ENCODE measurements at places on chromosomes 4 and X. TPM values are rescaled to one million over a fixed set of nuclear protein-coding genes. Genes with fewer than 3 reads are reported as not detected.

The GRPR gene
- 14.1 TPM for total RNA-seq

The ARMCX6 gene
- 13.1 TPM for total RNA-seq

The ADAM29 gene
- not detected for total RNA-seq

The TLR3 gene
- total RNA-seq, result 2.5 TPM

The GPR34 gene
- total RNA-seq, result 9.1 TPM

DNA sequence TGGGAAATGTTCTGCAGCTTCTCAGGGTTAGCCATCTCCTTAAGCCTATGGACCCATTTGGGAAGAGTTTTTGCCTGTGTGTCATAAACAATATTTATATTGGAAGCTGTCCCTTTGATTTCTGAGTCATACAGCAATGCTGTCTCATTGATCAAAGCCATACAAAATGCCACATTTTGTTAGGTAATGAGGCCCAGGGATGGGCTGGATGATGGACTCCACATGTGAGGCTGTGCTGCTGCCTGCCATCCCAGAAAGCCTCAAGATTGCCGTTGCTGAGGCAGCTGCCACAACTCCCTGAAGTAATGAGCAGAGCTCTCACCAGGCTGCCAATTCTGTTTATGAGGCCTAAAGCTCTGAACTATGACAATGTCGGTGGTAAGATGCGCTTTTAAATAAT is 12.2 kb upstream of the GJB1 start:
- DNase-seq, result no peak
- H3K4me3 ChIP-seq, result no peak overlapping the region
- no peaks in the 10 kb centered on the region for H3K4me1 ChIP-seq
- H3K27ac ChIP-seq, result no peak overlapping the region
- H3K27me3 ChIP-seq, result no peaks in the 10 kb centered on the region

GRCh38 chrX:70042399-70043371 is 7.1 kb downstream of the AWAT2 start:
- no peaks in the 10 kb centered on the region for H3K36me3 ChIP-seq
- no peaks in the 10 kb centered on the region for H3K27me3 ChIP-seq
- no peak for DNase-seq
- H3K4me3 ChIP-seq, result no peak overlapping the region
- H3K27ac ChIP-seq, result no peak overlapping the region

GRCh38 chrX:16711893-16712547 is 449 bp downstream of the CTPS2 start:
- DNase-seq, result no peak
- peak overlapping the region; percentile 89 for H3K27ac ChIP-seq
- peak overlapping the region; percentile 79 for H3K4me3 ChIP-seq
- peaks cover 8% of the 10 kb centered on the region for H3K36me3 ChIP-seq

GRCh38 chr4:140363051-140363450 is 10.4 kb upstream of the SCOC start:
- H3K36me3 ChIP-seq, result no peaks in the 10 kb centered on the region
- H3K4me1 ChIP-seq, result no peaks in the 10 kb centered on the region
- H3K27me3 ChIP-seq, result no peaks in the 10 kb centered on the region
- no peak for DNase-seq
- H3K4me3 ChIP-seq, result no peak overlapping the region

GRCh38 chrX:101237041-101237440 is 17.5 kb downstream of the DRP2 start:
- DNase-seq, result no peak
- no peak overlapping the region for H3K27ac ChIP-seq
- H3K27me3 ChIP-seq, result no peaks in the 10 kb centered on the region
- H3K4me1 ChIP-seq, result no peaks in the 10 kb centered on the region
- H3K4me3 ChIP-seq, result no peak overlapping the region

- no peak overlapping the region for H3K4me3 ChIP-seq
- H3K27me3 ChIP-seq, result no peaks in the 10 kb centered on the region
- H3K4me1 ChIP-seq, result no peaks in the 10 kb centered on the region
- no peak overlapping the region for H3K27ac ChIP-seq
- no peak for DNase-seq
- H3K36me3 ChIP-seq, result no peaks in the 10 kb centered on the region
Observed at GRCh38 chr4:63155561-63155960, 1253.7 kb downstream of the TECRL start.

DNA sequence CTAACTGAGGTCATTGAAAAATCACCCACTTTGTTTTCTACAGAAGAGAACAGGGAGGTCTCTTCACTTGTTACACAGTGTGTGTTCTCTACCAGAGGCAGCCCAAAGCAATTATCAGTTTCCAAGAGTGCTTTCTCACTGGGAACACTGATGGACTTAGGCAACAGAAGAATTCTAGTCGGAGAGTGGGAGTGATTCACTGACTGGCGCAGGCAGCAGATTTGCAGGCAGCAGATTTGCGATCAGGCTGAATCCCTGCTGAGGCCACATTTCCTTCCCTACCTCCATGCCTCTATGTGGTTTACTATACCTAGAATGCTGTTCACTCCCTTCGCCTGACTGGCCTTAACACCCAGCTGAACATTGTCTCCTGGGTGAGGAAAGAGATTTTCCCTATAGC is 6.6 kb downstream of the OCIAD2 start:
- no peaks in the 10 kb centered on the region for H3K36me3 ChIP-seq
- H3K4me3 ChIP-seq, result no peak overlapping the region
- no peaks in the 10 kb centered on the region for H3K4me1 ChIP-seq
- no peak for DNase-seq
- no peak overlapping the region for H3K27ac ChIP-seq

DNA sequence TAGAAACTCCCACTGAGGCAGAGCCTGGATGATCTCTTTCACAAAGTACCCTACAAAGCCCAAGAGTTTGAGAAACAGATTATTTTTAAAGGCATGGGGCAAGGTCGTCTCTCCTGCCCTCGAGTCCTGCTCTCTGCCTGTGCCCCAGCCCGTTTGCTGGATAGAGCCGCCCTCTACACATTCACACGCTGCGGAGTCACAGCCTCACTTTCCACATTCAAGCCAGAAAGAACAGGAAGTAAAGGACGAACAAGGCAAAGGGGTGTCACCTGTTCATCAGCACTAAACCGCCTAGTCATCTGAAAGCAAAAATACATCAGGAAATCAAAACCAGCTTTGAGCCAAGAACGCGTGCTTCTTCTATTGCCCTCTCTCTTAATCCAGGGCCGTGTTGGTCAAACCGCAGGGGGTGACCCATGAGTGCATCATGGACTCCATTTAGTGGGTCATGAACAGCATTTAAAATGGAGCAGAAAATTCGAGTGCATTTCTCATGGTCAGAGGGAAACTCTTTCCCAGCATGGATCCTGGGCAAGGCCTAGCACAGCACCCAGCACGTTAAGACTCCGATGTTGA is 83.4 kb downstream of the PHKA2 start:
- H3K27ac ChIP-seq, result no peak overlapping the region
- H3K27me3 ChIP-seq, result no peaks in the 10 kb centered on the region
- no peak overlapping the region for H3K4me3 ChIP-seq
- H3K4me1 ChIP-seq, result peaks cover 10% of the 10 kb centered on the region

- H3K4me1 ChIP-seq, result no peaks in the 10 kb centered on the region
- H3K27ac ChIP-seq, result no peak overlapping the region
- H3K27me3 ChIP-seq, result no peaks in the 10 kb centered on the region
- DNase-seq, result no peak
- H3K4me3 ChIP-seq, result no peak overlapping the region
Observed at GRCh38 chrX:70255452-70255851, 4.6 kb downstream of the P2RY4 start.

DNA sequence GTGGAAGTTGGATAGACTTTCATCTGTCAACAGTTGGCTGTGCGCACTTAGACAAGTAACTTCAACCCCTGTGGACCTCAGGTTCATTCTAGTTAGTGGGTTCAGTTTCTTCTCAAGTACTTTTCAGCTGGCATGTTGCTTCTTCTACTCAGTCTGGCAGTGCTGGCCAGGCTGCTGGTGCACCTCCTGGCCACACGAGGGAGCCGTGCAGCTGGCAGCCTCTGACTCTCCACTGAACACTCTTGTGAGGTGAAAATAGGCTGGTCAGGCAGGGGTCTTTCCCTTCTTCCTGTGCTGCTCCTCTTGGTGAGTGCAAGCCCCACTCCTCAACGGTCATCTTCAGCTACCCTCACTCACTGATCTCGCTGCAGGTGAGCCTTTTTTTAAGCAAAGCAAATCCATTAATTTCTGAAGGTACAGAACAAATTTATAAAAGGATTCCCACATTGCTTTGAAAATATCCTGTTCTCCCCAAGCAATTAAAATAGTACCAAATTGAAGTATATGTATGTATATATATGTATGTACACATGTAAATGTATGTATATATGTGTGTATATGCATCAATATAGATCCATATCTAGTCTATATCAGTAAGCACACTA is 30.6 kb downstream of the LONRF3 start:
- no peak overlapping the region for H3K4me3 ChIP-seq
- no peak for DNase-seq
- peaks cover 22% of the 10 kb centered on the region for H3K4me1 ChIP-seq
- H3K27me3 ChIP-seq, result no peaks in the 10 kb centered on the region
- no peak overlapping the region for H3K27ac ChIP-seq
- H3K36me3 ChIP-seq, result peaks cover 16% of the 10 kb centered on the region

GRCh38 chrX:109843963-109844751 is 111.1 kb upstream of the ACSL4 start:
- no peaks in the 10 kb centered on the region for H3K36me3 ChIP-seq
- no peaks in the 10 kb centered on the region for H3K4me1 ChIP-seq
- DNase-seq, result no peak
- no peaks in the 10 kb centered on the region for H3K27me3 ChIP-seq

GRCh38 chr4:140330311-140330900 is 43.0 kb upstream of the SCOC start:
- no peak overlapping the region for H3K27ac ChIP-seq
- no peak for DNase-seq
- H3K4me3 ChIP-seq, result no peak overlapping the region
- H3K4me1 ChIP-seq, result no peaks in the 10 kb centered on the region
- H3K36me3 ChIP-seq, result no peaks in the 10 kb centered on the region
- no peaks in the 10 kb centered on the region for H3K27me3 ChIP-seq

DNA sequence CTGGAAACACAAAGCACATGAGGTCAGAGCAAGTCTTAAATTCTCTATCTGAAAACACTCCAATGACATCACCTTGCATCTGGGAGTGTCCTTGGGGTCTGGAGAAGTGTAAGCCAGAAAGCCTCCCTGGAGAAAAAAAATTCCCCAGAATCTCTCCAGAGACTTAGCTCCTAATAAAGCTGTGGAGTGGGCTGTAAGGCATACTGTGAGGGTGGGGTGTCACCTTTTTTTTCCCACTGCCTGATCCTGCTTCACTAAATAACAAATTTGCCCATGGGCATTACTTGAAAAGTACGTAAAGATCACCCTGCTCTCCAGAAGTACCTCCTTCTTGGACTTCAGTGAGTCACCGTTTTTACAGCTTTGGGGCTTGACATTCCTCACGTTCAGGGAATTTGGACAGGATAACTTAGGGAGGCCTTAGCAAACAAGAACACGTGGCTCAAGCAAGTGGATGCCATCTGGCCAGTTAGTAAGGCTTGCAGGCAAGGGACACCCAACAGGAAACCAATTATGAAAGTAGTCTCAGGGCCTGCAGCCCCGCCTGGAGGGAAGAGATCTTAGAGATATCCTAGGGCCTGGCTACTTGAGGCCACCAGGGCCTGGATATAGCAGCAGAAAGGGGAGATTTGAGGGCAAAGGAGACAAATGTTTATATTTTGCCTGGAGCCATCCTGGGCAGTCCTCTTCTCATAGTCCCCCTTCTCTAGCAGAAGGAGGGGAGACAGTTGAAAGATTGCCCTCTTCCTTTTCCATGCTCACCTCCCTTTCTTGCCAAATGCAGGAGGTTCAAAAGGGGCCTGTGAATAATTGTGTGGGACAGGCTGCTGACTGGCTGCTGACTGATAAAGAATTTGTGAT is 60.1 kb upstream of the PLAC1 start:
- H3K27me3 ChIP-seq, result no peaks in the 10 kb centered on the region
- H3K36me3 ChIP-seq, result no peaks in the 10 kb centered on the region
- H3K4me3 ChIP-seq, result no peak overlapping the region
- peaks cover 5% of the 10 kb centered on the region for H3K4me1 ChIP-seq

DNA sequence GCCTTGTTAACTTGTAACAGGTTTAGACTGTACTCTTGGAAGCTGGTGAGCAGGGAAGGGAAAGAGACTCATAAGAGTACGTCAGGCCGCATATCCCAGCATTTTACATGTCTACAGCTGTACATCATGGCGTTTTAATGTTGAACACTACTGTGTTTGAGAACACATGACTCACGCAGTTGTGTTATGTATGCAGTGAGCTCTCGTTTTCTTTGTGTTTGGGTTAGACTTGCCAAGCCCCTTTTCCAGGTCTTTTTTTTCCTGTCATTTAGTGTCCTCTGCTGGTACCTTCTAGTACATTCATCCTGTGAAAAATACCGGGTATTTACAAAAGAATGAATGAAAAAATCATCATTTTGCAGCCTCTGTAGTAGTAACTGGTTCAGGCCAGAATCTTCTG is 35.3 kb downstream of the SMS start:
- H3K27ac ChIP-seq, result peak overlapping the region; percentile 39
- DNase-seq, result no peak
- H3K36me3 ChIP-seq, result no peaks in the 10 kb centered on the region
- H3K4me3 ChIP-seq, result no peak overlapping the region
- no peaks in the 10 kb centered on the region for H3K4me1 ChIP-seq

- H3K27ac ChIP-seq, result no peak overlapping the region
- no peaks in the 10 kb centered on the region for H3K36me3 ChIP-seq
- H3K4me3 ChIP-seq, result no peak overlapping the region
- no peaks in the 10 kb centered on the region for H3K27me3 ChIP-seq
- no peaks in the 10 kb centered on the region for H3K4me1 ChIP-seq
- no peak for DNase-seq
Observed at GRCh38 chrX:3046253-3047240, 5.3 kb downstream of the ARSF start.

- peaks cover 68% of the 10 kb centered on the region for H3K4me1 ChIP-seq
- H3K27me3 ChIP-seq, result no peaks in the 10 kb centered on the region
Observed at GRCh38 chrX:41335198-41335957, 1.4 kb downstream of the DDX3X start.

DNA sequence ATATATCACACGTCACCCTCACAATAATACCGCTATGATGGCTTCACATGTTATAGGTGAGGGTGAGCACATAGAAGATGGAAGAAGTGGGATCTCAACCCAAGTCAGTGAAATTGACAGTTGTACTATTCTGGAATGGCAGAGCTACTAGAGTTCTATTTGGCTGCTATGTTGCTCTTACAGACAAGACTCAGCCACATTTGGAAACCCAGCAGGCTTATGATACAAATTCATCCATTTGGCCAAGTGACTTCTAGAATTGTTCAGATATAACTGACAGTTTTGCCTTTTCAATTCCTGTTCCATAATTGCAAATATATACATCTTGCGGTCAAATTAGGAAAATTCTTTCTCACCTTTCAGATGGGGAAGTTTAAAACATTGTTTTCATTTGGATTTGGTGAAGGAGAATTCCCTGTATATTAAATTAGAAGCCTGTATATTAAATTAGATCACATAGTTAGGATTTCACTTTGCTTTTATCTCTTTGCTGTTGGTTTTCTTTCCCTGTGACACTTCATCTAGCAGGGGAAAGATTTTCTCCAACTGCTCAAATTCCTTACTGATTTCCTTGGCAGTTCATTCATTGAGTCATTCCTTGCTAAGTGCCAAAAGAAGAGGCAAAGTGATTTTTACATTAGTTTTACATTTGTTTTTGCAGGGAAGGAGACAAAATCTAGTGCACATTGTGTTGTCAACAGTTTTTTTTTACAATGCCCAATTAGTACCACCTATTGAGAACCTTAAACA is 120.6 kb upstream of the TBC1D9 start:
- H3K27ac ChIP-seq, result no peak overlapping the region
- no peaks in the 10 kb centered on the region for H3K36me3 ChIP-seq
- H3K27me3 ChIP-seq, result no peaks in the 10 kb centered on the region
- H3K4me3 ChIP-seq, result no peak overlapping the region
